Stimulated activated CD4-positive, alpha-beta T cell treated with anti-CD3 and anti-CD28 coated beads, TNF-alpha, amount 100 ng/mL, for 48 hours (primary cell): ENCODE measurements at places on chromosomes 12 and 14.

DNA sequence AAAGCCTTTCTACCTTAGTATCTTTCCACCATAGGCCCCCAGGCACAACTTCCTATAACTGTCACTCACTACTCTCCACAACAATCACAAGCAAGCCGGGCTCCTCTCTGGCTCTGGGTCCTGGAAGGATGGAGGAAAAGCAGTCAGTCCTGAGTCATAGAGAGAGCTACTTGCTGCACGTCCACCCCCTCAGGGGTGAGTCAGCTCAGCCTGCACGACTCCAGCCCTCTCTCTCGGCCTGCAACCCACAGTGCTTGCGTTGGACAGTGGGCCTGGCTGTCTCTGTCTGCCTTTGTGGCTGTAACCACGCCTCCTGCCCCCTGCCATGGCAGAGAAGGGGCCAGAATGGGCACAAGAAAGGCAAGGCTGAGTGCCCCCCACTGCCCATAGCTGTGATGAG lies 154.1 kb upstream of the FKBP4 start:
- DNase-seq, result peak; percentile 29

- DNase-seq, result no peak
These were observed 132.1 kb downstream of the SLC5A8 start for GRCh38 chr12:101077791-101078528.

GRCh38 chr14:104586832-104587620 lies 7.5 kb downstream of the C14orf180 start:
- no peak for DNase-seq

- DNase-seq, result no peak
These were observed 216.6 kb downstream of the PTPRO start for GRCh38 chr12:15538881-15539280.

- no peak for DNase-seq
These were observed 19.6 kb downstream of the DLK1 start for GRCh38 chr14:100746326-100746725.

- no peak for DNase-seq
These were observed 696.8 kb upstream of the LRFN5 start for GRCh38 chr14:40909906-40910305.

GRCh38 chr12:104458694-104459367 lies 2.1 kb downstream of the CHST11 start:
- no peak for DNase-seq

GRCh38 chr14:54102051-54102456 lies 145.4 kb upstream of the BMP4 start:
- no peak for DNase-seq

DNA sequence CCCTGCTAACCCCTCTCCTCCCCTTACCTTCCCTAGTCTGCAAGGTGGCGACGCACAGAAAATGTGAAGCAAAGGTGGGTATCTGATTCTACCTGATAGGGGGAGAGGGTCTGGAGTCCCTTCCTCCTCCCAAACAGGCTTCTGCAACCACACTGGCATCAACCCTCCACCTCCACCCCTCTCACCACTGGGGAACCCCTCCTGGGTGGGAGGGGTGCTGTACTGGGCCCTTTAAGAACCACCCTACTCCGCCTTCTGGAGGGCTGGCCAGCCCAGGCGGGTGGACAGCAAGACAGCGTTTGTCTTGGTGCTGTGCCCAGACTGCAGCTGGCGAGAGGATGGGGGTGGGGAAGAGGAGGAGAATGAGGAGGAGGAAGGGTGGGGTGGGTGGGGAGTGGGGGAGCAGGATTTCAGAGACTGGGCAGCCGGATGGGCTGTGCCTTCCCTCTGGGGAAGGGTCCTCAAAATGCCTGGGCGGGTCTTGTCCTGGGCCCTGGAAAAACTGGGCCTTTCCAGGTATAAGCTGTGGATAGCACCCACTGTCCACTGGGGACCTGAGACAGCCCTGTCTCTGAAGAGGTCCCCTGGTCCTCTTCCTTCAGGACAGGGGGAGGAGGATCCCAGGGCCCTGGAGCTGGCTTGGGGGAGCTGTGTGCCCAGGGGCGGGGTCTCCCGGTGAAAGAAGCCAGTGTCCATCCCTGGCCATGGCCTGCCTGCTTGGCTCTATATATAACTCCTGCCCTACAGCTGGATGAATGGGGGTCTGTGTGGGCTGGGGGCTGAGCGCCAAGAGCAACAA lies 2.8 kb downstream of the TNS2 start:
- DNase-seq, result no peak
